ENCODE measurements at places on chromosomes 1 and 21.

GRCh38 chr1:238401144-238401543 is 510.4 kb upstream of the ZP4 start:
- DNase-seq = no peak

DNA sequence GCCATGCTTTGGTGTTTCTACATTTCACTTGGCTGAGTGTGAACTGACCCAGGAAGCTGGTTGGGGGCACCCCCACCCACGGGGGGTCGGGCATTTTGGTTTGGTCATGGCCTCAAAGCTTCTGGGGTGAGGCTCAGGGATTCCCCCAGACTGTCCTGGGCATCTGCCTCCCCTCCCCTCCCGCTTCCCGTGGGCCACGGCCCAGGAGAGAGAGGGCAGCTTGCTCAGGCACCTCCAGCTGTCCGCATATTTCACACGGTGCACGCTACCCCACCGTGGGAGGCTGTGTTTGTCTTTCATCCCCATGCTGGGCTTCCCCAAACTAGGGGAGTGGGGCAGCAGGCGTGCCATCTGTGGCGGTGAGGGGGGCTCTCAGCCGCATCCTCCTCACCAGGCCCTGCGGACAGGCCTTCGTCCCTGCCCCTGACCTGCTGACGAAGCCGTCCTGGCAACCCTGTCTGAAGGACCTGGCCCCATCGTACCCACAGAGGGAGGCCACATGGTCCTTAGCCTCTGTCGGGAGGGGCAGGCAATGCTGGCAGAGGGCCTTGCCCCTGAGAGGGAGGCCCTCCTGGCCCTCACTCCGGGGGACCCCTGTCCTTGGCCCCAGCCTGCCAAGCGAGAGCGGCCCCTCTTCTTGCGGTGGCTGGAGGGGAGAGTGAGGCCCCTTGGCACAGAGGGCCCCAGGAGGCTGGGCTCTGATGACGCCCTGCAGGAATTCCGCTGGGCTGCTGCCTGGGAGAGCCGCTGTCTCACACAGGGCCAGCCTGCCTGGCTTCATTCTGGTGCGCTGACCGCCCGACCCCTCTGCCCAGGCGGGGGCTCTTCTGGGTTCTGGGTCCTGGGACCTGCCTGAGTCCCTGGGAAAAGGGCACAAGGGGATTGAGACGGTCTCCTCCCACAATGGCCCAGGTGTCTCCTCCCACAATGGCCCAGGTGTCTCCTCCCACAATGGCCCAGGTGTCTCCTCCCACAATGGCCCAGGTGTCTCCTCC is 22.1 kb downstream of the TP73 start:
- no peak for DNase-seq

GRCh38 chr21:38843806-38844503 is 38.2 kb downstream of the ETS2 start:
- DNase-seq = no peak

DNA sequence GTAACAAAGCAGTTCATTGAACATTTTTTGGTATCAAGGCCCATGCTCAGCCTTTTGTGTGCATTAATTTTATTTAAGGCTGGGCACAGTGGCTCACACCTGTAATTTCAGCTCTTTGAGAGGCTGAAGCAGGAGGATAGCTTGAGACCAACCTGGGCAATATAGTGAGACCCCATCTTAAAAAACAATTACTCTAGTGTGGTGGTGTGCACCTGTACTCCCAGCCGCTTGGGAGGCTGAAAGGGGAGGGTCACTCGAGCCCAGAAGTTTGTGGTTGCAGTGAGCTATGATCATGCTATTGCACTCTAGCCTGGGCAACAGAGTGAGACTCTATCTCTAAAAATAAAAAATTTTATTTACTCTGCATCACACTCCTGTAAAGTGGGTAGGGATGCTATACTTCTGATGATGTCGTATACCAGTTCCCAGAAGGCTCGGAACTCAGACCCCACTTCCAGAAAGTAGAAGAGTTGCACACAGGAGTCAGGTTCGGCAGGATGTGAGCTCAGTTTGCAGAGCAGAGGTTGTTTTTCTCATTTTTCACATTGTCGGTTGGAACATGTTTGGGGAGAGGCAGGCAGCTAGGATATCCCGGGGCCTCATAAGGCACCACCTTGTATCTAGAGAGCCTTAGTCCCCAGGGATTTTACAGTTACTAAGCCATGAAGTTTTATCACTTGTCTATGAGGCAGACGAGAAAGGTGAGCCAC is 144.6 kb downstream of the GALNT2 start:
- DNase-seq = no peak

- DNase-seq = no peak
Observed at GRCh38 chr1:22388671-22389450, 62.8 kb upstream of the ZBTB40 start.

- DNase-seq = no peak
Observed at GRCh38 chr1:23836037-23836436, 10.8 kb upstream of the HMGCL start.

DNA sequence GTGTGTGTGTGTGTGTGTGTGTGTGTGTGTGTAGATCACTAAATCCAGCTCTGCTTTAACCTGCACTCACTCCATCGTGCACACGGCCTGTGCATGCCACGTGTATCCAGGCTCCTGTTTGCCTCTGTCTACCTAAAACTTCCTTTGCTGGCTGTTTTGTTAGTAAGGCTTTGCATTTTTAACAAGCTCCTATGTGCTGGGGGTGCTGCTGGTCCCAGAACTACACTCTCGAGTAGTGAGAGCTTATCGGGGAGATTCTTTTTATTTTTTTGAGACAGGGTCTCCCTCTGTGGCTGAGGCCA is 596 bp upstream of the TCEA3 start:
- DNase-seq = no peak

- DNase-seq = peak; percentile 30
Observed at GRCh38 chr1:84619383-84620102, 45.3 kb upstream of the CTBS start.

GRCh38 chr1:92031281-92032110 is 1.7 kb downstream of the EPHX4 start:
- DNase-seq = no peak

- DNase-seq = no peak
Observed at GRCh38 chr1:23546897-23547584, 12.3 kb downstream of the ID3 start.

- no peak for DNase-seq
Observed at GRCh38 chr1:180598333-180598974, 33.4 kb upstream of the XPR1 start.

DNA sequence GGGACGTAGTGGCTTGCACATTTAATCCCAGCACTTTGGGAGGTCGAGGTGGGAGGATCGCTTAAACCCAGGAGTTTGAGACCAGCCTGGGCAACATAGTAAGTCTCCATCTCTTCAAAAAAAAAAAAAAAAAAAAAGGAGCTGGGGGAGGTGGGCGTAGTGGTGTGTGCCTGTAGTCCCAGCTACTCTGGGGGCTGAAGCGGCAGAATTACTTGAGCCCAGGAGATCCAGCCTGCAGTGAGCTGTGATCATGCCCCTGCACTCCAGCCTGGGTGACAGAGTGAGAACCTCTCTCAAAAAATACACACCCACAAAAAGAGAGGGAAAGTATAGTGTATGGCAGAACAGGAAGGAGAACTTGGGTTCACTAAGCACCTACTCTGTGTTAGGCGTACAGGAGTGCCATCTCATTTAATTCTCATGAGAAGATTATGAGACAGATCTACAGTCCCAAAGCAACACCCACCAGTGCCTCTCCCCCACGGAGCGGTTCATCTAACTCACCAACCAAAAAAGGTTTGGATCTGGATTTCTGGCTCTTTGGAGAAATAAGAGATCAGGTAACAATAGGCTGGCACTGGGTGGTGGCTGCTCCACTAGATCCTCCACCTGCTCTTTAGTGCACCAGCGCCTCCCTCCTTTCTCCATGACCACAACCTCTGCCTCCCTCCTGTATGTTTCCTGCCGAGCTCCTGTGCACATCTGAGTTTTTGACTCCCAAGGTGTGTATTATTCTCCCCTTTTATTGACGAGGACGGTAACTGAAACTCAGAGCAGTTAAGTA is 1.4 kb upstream of the TRAF5 start:
- no peak for DNase-seq

- DNase-seq = no peak
Observed at GRCh38 chr1:147509786-147510395, 31.4 kb upstream of the BCL9 start.

- no peak for DNase-seq
Observed at GRCh38 chr1:2386636-2387611, 4.4 kb downstream of the MORN1 start.

DNA sequence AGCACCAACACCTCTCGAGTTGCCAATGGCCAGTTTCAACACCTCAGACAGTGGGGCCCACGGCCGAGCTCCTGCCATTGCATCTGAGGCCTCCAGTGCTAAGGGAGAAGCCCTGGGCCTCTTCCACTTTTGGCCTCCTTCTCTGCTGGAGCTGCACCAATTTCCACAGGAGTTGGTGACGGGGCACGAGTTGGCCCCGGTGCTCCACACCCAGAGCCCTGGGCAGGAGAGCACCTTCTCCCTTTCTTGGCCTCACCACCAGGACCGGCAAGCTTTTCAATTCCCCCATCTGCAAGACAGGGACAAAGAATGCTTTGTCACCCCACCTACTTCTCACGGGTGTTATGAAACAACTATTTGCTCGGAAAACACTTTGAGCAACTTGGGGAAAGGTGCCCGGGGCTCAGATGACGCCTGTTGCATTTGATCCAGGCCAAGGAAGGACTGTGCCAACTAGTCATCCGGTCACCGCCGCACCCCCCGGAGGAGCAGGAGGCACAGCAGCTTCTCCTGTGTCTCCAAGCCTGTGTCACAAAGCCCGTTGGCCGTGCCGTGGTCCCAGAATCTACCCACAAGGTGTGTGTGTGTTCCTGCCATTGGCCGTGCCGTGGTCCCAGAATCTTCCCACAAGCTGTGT is 55.2 kb downstream of the TOMM20 start:
- no peak for DNase-seq

GRCh38 chr1:203148127-203148526 is 20.6 kb downstream of the ADORA1 start:
- DNase-seq = no peak

DNA sequence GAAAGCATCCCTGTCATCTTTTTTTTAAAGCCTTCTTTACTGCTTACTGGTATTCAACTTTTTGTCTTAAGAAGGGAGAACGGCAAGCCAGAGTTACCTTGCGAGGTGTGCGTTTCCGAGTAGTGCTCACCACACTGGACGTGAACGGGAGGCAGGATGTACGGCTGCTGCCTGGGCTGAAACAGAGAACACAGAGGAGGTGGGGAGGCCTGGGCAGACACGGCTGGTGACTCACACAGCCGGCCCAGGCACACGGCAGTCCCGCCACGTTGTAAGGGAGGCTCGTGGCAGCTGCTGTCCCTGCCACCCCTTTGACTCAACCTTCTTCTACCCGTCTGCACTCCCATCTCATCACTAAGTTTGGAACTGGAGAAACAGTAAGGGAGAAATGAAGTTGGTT is 105.8 kb downstream of the SMYD2 start:
- no peak for DNase-seq

- no peak for DNase-seq
Observed at GRCh38 chr1:110059133-110059863, 11.2 kb downstream of the ALX3 start.

DNA sequence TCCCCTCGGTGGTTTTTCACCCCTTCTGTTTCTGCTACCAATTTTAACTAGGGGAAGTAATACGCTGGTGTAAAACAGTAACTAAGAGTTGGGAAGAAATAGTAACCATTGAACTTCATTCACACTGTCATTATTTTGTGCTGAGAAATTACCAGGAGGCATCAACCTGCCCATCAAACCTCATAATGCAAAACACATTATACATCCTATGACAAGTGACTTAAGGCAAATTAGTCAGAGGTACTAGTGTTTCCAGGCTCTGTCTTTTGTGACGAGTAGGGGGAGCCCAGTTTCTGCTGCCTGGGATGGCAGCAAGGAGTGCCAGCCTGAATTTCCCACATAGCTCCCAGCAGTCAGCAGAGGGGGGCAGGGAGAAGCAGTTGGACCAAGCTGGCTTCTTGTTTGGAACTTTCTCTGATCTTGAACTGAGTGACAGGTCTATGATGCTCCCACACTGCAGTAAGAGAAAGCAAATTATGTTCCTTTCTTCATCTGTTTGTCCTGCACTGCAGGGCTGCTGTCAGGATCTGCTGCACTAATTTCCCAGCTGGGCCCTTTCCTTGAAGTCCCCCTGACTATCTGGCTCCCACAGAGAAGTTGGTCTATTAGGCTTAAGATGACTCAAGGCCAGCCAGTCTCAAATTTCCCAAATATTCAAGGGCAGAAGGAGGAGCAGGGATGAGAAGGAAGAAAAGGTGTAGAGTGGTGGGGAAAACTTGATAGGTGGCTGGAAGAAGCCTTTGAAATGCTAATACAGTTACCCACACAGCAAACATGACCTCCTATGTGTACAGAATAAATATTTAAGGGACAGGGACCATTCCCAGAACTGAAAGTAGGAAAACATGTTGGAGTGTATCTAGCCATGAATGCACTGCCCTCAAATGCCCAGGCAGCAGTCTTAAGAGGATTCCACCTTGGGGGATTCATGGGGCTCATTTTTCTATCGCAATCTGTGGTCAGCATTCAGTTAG is 322.8 kb downstream of the SEC16B start:
- no peak for DNase-seq

DNA sequence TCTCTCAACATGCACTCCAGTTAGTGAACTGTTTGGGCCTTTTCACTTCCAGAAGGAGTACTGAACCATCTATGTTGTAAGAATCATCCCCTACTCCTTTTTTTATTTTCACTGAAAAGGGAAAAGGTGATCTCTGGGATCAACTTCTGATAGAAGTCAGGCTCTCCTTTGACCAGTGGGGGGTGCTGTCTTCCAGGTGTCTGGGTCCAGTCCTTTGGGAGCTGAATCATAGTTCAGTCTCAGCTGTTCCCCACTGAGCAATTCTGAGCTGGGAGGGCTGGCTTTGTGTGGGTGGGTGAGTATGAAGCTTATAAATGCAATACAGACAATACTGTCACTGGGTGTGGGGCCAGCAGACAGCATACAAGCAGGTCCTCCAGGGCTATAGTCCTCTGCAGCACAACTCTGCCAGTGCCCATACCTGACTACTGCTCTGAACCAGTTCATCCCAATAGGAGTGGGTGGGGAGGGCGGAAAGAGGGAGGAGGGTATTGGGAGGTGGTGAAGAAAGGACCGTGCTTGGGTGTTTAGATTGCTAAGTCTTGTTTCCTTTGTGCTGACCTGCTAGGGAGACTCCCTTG is 12.5 kb upstream of the SARS1 start:
- peak; percentile 35 for DNase-seq

GRCh38 chr1:9689011-9689706 is 37.6 kb downstream of the PIK3CD start:
- peak; percentile 80 for DNase-seq

DNA sequence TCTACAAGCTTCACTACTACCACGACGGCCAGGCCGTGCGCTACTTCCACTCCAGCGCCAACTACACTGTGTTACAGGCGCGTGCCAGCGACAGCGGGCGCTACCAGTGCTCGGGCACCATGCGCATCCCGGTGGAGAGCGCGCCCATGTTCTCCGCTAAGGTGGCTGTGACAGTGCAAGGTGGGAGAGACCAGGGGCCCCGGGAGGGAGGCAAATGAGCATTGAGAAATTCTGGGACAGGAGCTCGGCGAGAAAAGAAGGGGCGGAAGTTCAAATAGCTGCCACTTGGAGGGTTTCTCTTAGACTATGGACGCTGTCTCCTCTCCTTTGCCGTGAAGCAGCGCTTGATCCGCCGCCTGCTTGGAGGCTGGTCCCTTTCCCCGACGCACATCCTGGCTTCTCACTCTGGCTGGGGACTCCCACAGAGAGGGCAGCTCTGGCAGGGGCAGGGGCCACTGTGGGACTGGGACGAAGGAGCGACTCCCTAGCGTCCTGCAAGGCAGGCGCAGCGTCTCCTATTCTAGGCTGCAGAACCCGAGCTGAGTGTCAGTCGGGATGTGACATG is 4.6 kb downstream of the FCRLB start:
- DNase-seq = peak; percentile 43
